Astrocyte of the spinal cord (primary cell): ENCODE measurements at places on chromosomes 7 and 10.

DNA sequence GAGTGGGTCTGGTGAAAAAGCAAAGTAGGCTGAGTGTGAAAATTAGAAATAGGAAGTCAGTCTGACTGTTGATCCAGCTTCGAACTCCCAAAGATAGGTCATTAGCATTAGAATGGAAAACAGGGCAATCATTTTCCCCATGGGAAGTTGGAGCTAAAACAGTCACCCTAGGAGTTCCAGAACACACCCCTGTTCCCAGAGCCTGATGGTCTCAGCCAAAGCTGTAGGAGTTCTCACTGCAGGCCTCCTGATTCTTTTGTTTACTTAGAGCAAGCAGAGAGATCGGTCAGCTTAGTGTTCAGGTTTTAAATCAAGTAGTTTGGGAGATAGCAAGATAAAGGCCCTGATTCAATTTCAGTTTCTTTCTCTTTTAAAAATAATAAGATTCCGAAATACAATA, 28.8 kb upstream of the JCAD start:
- peak; percentile 49 for DNase-seq

- DNase-seq, result no peak
Measured at GRCh38 chr10:71006506-71006905, 118.1 kb upstream of the PCBD1 start.

DNA sequence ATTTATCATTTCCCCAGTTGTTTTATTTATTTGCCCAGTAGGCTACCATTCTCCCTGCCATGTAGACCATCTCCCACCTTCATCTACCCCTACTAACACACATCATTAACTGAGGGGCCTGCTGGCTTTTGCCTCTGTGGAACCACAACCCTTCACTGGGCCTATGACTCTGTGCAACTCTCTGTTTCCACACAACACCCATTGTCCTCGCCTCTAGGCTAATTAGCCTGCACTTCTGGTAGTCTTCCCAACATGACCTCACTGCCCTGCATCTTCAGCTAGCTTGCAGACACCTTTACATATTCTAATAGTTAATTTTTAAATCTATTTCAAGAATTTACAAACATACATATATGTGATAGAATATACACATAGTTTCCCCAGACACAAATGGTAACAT, 7.5 kb downstream of the ANKIB1 start:
- DNase-seq, result no peak

- no peak for DNase-seq
Measured at GRCh38 chr7:156402255-156402654, 238.3 kb upstream of the RNF32 start.

GRCh38 chr7:27895551-27895950, 155.6 kb downstream of the TAX1BP1 start:
- DNase-seq, result no peak

- DNase-seq, result no peak
Measured at GRCh38 chr10:83955406-83955805, 183.9 kb upstream of the GHITM start.

GRCh38 chr10:79021948-79022499, 46.7 kb upstream of the ZMIZ1 start:
- no peak for DNase-seq

DNA sequence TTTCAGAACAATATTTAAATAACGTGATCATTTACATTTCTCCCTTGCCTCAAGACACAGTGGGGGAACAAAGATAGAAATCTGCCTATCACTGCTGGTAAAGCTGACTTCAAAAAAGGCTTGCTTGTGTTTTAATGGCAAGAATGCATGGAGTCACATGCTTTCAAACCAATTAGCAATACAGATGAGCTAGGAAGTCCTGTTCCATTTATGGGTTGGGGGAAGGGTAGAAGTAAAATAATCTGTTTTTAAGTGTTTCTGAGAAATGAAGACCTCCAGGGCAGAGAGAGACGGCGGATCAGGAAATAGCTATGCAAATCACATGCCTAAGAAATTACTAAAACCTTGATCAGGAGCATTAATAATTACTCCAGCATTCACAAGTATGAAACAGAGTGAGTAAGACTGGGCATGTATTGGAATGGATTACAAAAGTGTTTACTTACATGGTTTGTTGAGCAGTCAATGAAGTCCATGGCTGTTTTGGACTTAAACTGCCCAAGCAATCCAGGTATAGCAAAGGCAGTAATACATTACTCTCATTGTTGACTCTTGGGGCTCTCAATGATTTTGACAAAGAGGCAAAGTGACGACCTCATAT, 142.0 kb downstream of the ARID5B start:
- peak; percentile 66 for DNase-seq

GRCh38 chr10:15605740-15606369, 113.9 kb downstream of the ITGA8 start:
- DNase-seq, result no peak

DNA sequence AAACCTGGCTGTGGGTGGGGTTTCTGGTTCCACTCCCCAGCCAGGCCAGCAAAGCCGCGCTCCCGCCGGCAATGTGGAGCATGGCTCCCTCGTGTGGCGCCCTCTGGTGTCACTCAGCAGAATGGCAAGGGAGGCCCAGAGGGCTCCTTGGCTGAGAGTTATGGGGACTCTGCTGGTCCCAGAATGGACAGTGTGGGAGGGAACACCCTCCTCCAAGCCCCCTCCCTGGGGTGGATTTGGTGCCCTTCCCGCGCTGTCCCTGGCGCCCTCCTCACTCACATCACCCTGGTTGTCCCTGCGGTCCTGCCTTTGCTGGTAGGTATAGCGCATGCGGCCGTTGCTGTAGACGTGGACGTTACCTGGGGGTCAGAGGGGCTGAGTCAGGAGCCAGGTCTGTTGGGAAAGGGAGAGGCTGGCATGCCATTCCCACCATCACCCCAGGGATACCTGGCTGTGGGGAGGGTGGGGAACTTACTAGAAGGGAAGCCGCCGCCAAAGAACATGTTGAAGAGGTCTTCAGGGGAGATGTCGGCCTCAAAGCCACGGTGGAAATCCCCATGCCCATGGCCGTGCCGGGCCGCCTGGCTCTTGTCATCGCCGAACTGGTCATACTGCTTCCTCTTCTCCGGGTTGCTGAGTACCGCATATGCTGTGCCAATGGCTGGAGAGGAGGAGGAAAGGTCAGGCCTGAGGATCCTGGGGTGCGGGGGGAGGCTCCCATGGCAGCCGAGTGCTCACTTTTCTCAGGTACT, 14.0 kb downstream of the DNAJB12 start:
- DNase-seq, result peak; percentile 49

DNA sequence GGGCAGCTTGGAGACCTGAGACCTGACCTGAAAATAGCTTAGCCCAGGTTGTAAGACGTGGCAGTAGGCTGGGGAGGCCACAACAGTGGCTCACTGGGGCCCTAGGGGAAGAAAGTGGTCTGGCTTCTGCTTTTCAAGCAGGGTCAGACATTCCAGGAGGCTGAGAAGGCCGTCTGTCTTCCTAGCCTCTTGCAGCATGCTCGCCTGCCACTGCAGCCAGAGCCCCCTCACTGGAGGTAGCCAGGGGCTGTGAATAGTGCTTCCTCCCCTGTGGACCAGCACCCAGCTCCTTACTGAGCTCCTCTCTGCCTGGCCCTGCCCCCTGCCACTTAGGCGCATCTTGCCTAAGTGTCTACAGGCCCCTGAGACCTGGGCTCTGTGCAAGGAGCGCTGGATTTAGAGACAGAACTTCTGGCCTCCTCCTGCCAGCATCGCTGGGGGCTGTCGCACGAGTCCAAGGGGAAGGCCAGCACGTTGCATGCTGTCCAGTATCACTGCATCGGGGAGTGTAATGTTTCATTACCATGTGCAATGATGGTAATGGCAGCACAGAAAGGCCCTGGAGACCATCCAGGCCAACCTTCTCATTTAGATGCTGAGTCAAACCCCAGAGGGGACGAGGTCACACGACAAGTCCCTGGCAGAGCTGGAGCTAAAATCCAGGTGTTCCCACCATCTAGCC, 12.7 kb downstream of the ZMIZ1 start:
- peak; percentile 86 for DNase-seq

- peak; percentile 1 for DNase-seq
Measured at GRCh38 chr7:37311355-37311754, 137.3 kb downstream of the ELMO1 start.

DNA sequence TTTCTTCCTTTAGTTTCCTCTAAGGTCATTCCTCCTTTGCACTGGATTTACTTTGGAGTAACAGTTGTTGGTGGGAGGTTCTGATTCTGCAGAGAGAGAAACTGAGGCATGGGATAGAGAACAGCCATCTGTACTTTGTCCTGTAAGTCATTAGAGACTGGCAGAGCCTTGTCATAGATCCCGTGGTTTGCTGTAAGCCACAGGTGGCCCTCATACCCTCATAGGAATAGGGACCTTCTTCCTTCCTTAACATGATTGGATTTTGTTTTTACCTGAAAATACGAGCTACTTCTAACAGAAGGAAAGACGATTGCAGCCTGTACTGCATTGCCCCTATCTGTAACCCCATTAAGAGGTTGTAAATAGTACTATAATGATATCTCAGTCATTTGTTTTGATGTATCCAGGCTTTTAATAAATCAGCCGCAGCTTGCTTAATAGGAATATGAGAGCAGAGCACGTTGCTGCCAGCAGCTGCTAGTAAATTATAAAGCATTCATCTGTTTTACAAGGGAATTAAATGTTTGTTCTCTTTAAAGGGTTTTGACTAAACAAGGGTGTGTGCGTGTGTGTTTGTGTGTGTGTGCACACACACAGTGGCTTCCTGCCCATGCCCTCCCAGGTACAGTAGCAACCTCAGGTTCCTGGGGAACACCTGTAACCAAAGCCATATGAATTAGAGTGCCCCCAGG, 249.8 kb downstream of the AUTS2 start:
- no peak for DNase-seq

GRCh38 chr7:150631866-150632864, at the start of gene GIMAP6:
TSS of gene GIMAP6 (minus strand) at chr7:150632385. CDS start at chr7:150630142, 2,243 bp downstream.
- DNase-seq, result no peak

- peak; percentile 90 for DNase-seq
Measured at GRCh38 chr10:100998183-100998990, 1.2 kb upstream of the LZTS2 start.

DNA sequence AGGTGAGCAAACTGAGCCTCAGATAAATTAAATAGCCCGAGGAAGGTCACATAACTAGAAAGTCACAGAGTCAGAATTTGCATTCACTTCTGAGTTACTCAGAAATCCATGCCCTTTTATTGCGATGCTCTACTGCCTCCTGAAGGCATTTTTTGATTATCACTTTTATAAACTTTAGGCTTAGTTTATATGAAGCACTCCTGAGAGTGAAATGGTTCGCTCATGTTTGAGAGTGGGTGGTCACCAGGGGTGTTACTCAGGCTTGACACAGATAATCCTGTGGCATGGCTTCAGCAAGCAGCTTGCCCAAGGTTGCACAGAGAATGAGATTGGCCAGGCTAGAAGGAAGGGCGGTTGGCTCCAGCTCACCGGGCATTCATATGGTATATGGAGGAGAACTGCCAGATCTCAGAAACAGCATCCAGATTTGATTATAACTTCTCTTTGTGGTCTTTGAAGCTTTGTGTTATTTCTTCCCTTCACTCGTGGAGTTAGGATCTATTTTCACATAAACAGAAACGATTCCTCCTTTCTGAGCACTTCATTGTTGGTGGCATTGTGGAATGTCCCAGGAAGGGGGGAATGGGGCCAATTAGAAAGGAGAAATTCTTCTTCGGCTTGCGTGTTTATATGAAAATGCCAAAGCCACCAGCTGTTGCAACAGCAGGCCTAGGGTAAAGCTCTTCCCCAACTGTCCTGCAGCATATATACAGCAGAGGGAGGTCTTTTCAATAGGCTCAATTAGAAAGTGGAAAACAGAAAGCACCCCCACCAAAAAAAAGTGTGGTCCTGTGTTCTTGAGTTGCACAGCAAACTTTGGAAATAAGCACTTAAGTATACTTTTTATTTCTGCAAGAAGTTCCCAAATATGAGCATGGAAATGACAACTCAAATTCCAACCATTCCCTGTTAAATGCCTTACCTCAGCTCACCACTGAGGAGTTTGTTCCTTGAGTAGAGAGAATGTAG, 628.8 kb downstream of the SUGCT start:
- peak; percentile 46 for DNase-seq

GRCh38 chr10:122657729-122658128, 41.9 kb downstream of the C10orf120 start:
- no peak for DNase-seq

- no peak for DNase-seq
Measured at GRCh38 chr10:32227802-32228201, 119.2 kb downstream of the EPC1 start.

DNA sequence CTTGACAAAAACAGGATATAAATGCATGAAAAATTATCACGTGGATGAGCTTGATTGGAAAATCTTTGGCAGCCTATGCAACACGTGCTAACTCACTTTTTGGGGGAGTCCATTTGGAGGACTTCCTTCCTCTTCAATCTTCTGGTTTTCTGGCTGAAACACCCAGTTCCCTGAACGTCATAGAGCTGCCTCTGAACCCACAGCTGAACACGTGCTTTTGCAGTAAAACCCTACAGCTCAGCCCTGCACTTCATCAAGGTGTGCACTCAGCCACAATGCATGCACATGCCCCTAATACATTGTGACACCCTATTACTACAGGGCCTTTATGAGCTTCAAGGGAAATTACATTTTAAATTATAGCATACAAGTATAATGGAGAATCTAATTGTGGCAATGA, 808.7 kb upstream of the AUTS2 start:
- DNase-seq, result no peak

GRCh38 chr7:127667017-127667670, 15.2 kb downstream of the SND1 start:
- peak; percentile 60 for DNase-seq

- no peak for DNase-seq
Measured at GRCh38 chr10:71326464-71326881, 7.4 kb downstream of the SLC29A3 start.

DNA sequence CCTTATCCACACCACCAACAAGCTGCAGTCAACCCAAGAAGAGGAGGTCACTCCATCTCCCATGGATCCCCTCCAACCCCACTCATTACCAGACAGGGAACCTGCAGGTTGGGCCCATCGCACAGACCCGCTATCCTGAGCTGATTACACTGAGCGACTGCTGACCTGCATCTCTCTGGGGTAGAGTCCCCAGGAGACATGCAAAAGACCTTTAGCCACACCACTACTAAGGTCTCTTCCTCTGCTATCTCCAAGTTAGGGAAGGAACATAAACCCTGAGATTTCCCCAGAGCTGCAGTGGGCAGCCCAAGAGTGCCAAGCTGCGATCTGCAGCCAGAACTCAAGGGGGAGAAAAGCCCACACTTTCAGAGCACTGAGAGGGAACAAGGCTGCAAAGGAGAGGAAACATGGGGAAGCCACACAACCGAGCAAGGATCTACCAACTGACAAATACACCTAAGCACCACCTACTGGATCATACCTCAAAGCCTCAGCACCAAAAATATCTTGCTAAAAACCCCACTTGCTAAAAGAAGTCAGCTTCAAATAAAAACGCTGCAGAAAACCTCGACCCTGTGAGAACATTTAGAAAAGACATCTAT, 298.2 kb downstream of the SORCS1 start:
- DNase-seq, result no peak

GRCh38 chr10:125823663-125824251, 411 bp downstream of the BCCIP start:
- no peak for DNase-seq

DNA sequence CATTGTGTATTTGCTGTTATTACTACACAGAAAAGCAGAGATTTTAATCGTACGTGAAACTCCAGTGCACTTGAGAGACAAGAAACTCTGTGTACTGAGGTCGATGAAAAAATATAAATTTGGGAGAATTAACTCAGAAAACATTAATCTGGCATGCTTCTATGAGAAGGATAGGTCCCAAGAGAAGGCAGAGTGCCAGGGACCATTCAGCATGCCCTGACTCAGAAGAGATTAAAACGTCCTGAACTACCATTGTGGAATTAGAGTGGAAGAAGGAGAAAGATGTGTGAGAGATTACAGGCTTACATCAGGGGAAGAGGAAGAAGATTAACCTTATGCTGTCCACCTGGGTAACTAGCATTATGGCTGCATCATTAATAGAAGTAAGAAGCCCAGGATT, 72.4 kb downstream of the REEP3 start:
- DNase-seq, result peak; percentile 23
